Body of pancreas (tissue), 4 donors: ENCODE measurements at places on chromosomes 3 and 15.

GRCh38 chr3:133620066-133620784 is 41.5 kb downstream of the TOPBP1 start:
- no peak for DNase-seq

DNA sequence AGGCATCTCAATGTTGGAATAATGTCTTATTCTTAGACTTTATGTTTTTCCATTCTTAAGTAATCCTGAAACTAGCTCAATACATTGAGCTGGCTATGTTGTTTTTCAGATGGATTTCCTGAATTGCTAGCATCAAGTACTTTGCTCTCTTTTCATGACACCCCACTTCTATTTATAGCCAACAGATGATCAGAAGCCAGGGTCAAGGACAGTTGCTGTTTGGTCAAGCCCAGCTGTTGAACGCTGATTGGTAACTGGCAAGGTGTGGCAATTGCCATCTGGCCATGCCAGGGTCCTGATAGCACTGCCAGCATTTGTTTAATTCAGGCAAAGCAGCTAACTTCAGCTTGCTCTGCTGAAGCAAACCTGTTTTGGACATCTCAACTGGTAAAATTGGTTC is 46.2 kb upstream of the PLCL2 start:
- DNase-seq: peak; percentile 63

- DNase-seq: no peak
Measured at GRCh38 chr15:65561934-65562333, 31.7 kb downstream of the HACD3 start.

DNA sequence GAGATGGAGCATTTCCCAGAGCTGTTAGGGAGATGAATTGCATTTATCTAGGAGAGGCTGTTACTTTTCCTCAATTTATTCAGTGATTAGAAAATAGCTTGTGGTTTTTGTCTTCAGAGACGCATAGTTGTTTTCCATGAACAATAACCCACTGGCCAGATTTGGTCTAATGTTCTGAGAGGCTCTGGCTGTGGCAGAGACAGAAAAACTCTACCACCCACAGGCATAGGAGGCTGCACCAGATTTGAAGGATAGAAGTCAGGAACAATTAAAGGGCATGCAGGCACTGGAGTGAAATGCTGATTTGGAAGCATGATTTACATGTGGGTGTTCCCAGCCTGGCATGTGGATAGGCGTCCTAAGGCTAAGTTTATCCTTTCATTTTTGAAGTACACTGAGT is 143.5 kb downstream of the NFKBIZ start:
- no peak for DNase-seq

GRCh38 chr3:23489300-23490158 is 286.4 kb downstream of the UBE2E2 start:
- no peak for DNase-seq

DNA sequence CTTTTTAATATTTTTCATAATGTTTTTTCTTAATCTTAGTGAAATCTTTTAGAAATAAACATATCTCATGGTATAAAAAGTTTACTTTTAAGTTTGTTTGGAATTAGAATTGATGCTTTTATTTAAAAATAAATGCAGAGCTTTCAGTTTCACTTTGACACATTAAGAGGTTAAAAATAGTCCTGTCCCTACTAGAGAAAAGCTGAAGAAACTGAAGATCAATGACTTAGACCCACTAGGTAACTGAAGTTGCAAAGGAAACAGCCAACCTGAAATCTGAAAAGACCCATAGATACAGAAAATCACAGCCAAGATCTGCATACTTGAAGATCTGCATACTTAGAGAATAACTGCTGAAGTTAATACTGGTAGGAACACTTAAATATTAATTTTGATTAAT is 237.6 kb downstream of the RAP2B start:
- no peak for DNase-seq

GRCh38 chr3:173599673-173600072 is 202.1 kb downstream of the NLGN1 start:
- no peak for DNase-seq

DNA sequence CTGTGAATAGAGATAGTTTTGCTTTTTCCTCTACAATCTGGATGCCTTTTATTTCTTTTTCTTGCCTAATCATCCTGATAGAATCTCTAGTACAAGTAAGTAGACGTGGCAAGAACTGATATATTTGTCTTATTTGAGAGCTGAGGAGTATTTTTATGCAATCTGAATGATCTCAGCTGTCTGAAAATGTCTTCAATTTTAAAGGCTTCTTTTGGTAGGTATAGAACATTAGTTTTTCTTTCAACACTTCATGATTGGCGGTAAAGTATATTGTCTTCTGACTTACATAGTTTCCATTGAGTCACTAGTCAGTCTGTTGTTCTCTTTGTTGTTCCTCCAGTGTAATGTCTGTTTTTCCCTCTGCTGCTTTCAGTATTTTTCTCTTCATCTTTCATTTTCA is 31.3 kb downstream of the MGA start:
- no peak for DNase-seq

DNA sequence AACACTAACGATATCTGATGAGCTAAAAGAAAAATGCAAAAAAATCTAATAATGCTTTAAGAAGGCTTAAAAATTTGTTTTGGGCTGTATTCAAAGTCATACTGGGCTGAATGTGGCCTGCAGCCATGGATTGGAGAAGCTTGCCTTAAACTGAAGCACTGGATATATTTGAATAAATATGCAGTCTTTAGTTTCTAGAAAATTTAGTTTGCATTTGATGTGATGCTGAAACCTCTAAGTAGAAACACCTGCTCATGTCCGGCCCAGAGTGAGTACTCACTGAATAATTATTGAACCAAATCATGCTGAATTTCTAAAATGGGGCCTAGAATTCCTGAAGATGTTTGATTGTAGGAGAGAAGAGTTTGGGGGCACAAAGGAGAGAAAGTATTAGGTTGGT is 43.9 kb downstream of the ABHD5 start:
- no peak for DNase-seq

- DNase-seq: peak; percentile 28
Measured at GRCh38 chr15:85318048-85318731, 62.2 kb upstream of the AKAP13 start.
